ENCODE measurements at places on chromosomes 2 and 18.

DNA sequence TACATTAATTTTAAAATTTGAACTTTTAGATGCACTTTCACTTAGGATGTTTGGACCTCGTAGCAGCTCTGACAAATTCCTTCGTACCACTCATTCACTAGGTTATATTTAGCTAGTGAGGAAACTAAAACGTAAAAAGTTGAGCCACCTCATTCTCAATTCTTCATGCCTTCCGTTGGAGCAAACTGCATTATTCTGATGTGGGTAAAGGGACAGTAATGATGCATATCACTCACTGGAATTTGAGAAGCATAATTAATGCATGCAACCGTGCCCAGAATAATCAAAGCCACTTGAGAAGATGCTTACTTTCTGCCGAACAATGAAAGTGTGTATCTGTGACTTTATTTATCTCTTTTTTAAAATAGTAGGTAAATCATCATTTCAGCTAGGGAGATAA is 2.2 kb downstream of the CNOT9 start:
- no peak for DNase-seq

GRCh38 chr18:41150316-41150715 is 804.7 kb upstream of the PIK3C3 start:
- DNase-seq = no peak

GRCh38 chr2:241065355-241065803 is 36.7 kb downstream of the MTERF4 start:
- DNase-seq = no peak

DNA sequence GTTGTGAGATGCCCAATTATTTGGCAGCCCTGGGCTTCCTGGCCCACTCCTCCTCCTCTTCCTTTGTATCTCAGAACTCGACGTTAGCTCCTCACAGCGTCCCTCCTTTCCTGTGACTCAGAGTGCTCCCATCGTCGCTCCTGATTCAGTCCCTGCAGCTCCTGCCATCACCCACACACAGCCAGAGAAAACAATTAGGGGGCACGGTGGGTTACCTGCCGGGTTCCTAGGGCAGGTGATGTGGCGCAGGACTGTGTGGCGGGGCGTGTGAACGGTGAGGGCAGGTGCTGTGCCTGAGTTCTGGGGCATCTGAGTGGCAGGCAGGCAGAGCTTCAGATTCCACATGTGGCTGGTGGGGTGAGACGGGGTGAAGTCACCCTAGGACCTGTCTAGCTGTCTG is 42.6 kb downstream of the GLI2 start:
- DNase-seq = no peak

DNA sequence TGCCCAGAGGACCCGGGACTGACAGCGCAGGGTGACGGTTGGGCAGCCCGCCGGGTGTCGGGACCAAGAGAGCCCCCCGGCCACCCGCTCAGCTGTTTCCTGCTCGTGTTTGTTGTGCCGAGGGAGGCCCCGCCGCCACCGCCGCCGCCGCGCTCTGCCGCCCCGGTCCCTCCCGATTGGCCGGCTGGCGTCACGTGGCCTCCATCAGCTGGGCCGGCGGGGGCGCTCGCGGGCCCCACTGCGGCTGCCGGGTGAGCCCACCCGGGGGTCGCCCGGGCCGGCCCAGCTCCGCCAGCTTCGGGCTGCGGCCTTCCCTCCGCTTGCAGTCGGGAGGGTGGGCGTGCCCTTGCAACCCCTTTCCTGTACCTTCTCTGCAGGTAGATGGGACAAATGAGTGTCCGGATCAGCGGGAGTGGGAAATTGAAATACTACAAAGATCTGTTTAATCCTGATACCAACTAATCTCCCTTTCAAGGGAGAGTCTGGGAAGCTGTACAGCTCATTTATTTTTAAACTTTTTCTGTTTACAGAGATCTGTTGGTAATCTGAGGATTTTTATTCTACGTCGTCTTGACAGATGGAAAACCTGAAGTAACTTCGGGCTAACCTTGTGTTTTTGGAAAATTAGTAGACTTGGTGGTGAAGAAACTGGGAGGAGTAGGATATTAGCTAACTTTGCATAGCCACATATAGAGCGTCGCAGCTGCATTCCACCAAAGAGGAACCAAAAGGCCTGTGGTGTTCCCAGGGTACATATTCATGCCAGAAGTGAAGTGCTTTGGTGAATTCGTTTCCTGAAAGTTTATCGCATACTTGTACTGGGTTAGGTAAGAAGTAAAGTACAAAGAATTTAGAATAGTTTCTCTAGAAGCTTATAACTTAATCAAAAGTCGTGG is 1.2 kb downstream of the YPEL5 start:
- DNase-seq = peak; percentile 94

DNA sequence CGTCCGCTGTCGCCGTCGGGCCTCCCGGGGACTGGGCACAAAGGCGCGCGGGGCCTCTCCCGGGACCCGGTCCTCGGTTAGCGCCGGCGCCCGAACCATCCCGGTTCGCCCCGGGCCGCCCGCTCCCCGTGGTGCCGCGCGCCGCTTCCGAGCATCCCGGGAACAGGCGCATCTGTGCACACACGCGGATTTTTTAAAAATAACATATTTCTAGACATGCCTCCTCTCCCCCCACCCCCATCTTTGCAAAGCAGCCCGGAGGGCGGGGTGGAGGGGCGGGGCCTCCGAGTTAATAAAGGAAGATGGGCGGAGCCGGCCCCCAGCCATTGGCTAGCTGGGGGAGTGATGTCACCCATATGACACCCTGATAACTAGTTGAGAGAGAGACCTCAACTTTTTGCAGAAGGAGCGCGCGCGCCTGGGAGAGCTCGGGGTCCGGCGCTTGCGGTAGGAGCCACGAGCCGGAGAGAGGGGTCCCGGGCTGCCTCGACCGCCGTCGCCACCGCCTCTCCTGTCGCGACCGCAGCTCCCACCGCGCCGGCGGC is at the start of gene SOX11:
TSS of gene SOX11 (plus strand) at position 400 of the 545 bp plus-strand sequence. CDS start 338 bp downstream, outside the sequence.
- DNase-seq = no peak

DNA sequence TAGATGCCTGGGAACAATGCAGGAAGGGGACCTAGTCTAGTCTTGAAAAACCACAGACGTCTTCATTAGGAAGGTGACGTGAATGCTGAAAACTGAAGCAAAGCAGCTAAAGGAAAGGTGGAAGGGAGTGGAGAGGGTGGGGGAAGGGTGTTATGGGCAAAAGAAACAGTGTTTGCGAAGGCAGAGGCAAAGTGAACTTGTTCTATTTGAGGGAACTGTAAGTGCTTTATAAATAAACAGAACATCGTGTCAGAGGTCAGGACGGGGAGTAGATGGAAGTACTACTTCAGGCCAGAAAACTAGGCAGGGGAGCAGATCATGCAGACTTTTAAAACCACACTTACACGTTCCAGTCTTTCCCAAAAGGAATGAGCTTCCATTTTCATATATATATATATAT is 57.8 kb downstream of the FASTKD2 start:
- no peak for DNase-seq

GRCh38 chr2:112433932-112434730 is 686 bp upstream of the RGPD8 start:
- no peak for DNase-seq

DNA sequence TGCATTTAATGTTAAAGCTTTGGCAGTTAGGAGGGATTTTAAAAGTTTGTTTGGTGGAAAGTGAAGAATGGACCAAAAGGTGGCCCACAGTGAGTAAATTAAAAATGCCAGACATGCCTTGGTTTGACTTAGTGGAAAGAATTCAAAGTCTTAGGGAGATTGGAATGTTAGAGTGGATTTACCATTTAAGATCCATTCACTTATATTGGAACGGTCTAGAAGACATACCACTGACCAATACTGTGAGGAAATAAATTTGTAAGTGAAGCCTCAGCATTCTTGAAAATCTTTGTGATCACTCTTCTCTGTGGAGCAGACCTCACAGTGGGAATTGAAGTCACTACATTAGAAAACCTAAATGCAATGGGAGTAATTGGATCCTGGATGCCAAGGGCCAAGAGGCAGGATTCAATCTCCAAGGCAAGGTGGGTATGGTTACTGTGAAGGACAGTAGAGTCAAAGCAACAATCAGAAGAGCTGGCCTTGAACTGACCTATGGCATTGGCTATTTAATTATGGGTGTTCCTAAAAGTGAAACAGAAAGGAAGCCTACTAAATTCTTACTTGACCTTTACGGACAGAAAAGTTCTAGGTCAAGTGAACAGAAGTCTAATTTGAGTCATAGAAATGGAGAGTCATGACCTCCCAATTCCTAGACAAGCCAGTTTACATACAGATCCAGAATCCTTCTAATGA is 40.2 kb upstream of the VRK2 start:
- no peak for DNase-seq

DNA sequence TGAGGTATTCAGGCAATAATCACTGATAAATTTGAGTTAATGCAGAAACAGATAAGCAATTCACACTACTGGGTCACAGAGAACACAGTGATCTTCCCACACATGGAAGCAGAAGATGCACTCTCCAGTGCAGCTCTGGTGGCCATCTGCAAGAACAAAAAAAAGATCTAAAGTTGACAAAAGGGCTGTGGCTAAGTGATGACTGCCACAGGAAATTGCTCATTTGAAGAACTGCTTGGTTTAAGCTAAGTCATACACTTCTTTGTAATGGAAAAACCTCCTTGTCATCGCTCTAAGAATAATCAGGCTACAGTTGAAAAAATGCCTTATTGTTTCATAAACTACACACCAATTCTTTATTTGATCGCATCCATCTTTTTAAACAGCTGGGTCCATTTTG is 115.1 kb downstream of the DTNB start:
- DNase-seq = peak; percentile 54

DNA sequence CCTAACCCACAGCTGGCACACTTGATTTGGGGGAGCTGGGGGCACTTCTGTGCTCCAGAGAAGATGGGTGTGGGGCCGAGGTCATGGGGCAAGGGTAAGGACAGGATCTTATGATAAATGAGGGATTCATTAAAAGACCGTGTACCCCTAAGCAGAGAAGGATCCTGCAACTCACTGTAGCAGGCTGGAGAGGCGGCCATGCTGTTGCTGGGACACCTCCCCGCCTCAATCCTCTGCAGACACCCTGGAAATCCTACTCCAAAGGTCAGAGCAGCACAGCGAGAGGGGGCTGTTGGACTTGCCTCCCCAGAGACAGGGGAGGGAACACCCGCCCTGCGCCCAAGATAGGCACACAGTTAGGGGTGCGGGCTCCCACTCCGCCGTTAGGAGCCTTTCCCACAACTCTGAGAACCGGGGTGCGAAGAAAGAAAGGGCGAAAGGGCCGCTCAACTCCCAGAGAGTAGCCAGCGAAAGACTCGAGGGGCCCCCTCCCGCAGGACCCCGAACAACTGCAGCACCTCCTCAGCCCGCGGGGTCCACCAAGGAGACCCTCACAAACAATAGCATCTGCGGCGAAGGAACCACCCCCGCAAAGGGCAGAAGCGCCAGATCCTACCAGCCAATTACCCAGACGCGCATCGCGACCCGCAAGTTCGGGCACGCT is 1.4 kb downstream of the PARD6G start:
- no peak for DNase-seq

DNA sequence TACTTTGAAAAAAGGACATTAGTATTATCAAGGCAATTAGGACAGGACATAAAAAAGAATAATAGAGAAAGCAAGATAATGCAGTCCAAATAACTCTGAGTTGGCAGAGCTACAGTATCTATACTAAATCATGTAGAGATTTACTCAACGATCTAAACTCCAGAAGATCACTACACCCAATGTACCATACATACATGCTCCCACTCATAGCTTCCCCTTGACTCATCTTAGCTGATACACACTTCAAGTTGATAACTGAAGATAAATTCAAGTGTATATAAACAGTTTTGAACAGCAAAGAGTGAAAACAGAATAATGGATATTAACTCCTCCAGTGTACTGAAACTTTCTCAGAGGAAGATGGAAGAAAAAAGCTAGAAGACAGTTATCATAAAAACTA is 78.5 kb downstream of the SESTD1 start:
- DNase-seq = no peak

GRCh38 chr2:16227811-16228462 is 287.6 kb downstream of the MYCN start:
- no peak for DNase-seq

DNA sequence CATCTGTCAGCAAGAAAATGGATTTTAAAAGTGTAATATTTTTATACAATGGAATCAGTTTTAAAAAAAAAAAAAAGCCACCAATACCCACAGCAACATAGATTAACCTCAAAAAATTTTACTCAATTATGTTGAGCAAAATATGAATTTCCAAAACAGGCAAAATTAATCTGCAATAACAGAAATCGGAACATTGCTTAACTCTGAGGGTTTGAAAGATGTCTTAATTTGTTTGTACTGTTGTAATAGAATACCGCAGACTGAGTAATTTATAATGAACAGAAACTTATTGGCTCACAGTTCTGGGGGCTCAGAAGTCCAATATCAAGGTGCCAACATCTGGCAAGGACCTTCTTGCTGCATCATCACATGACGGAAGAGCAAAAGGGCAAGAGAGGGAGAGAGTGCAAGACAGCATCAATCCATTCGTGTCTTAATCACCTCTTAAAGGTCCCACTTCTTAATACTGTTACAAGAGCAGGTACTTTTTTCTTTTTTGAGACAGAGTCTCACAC is 31.8 kb upstream of the TNFAIP6 start:
- DNase-seq = no peak

- peak; percentile 45 for DNase-seq
These were observed 16.7 kb upstream of the DTNB start for GRCh38 chr2:25690058-25690457.

- DNase-seq = peak; percentile 4
These were observed 396.9 kb upstream of the NXPH2 start for GRCh38 chr2:139177041-139177440.

DNA sequence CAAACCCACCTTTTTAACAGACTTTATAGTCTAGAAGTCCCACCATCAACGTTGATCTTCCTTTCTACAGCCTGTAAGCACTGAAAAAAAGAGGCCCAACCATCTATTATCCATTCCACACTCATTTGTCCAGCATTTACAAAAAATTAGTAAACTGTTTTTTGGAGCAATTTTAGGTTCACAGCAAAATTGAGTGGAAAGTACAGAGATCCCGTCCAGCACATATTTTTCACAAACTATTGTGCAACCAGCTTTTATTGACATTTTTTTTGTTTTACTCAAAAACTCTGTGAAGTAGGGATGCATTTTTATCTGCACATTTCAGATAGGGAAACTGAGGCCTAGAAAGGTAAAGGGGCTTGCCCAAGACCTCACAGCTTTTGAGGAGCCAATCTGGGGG is 68.6 kb downstream of the TNP1 start:
- no peak for DNase-seq

DNA sequence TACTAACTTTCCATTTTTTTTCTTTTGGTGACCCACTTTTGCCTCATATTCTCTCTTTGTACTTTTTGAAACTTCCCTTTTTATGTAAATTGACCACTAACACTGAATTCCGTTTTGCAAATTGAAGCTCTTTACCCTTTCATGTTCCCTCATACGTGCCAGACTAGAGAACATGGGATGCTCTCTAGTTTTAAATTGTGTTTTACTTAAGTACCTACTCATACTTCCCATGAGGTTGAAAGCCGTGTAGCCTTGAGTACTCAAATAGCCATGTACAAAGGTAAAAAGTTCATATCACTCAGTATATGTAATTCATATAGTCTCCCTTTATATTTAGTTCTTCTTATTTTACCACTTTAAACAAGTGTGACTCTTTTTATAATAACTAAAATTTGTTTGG is 119.7 kb downstream of the PIK3C3 start:
- no peak for DNase-seq

Measured in urothelium cell line (cell line).